ENCODE measurements at places on chromosomes 5 and 9.

GRCh38 chr5:111234125-111234524 lies 9.9 kb downstream of the CAMK4 start:
- DNase-seq = no peak

DNA sequence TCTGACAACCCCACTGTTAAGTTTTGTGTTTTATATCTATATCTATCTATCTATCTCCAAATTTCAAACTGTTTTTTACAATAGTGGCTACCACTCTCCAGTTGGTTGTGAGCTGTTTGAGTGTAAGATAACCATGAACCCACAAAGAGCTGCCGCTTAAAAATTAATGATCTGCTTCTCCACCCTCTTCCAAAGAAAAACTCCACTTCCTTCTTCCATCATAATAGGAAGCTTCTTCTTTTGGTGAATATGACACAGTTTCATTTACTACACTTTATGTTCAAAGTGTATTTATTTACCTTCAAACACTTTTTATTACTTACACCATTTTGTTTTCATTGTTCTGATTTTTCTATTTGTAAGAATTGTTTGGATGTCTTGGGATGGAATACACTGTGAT lies 37.9 kb downstream of the SPZ1 start:
- no peak for DNase-seq

- no peak for DNase-seq
Measured at GRCh38 chr5:24347158-24347557, 297.6 kb downstream of the CDH10 start.

DNA sequence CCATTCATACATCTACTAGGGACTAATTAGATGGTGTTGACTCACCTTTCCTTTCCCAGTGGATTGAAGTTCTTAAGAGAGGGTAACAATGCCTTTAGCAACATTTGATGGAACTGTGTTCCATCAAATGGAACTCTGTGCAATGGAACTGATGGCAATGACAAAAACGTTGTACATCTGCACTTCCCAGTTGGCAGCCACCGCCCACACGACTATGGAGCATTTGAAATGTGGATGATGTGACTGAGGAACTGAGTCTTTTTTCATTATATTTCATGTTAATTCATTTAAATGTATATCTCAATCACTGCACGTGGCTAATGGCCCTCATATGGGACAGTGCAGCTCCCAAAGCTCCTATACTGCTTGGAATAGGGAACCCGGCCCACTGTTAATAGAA lies 39.0 kb upstream of the ICE1 start:
- DNase-seq = no peak

All from D341Med (cell line).